Epithelial cell of esophagus (primary cell): ENCODE measurements at places on chromosomes 6 and 20.

- DNase-seq: no peak
Observed at GRCh38 chr6:125754566-125754965, 5.1 kb downstream of the HEY2 start.

- DNase-seq: no peak
Observed at GRCh38 chr20:2829376-2829775, 11.1 kb downstream of the PCED1A start.

DNA sequence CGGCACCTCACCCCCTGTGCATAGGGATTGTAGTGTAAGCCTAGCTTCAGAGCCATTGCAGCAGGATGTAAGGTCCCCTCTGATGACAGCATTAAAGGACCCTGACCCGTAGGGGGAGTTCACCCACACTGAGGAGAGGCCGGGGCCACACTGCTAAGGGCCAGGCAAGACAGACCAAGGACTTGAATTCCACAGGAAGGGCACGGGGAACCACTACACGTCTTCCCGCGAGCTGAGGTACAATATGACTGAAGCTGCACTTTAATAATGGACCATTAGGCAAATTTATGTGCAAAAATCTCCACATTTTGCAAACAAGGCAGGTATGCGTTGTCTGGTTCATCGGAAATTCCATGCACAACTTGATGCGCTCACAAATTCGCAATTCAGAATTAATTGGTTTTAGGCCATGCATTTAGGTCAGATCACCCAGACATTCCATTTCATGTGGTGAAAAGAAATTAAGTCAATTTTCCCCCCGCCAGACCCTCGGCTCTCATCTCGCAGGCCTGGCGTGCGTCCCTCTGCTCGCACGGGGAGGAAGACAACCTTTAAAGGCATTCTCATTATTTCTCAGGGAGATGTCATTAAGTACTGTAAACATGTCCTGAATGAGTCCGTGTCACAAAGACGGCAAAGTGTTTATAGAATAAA, 111.8 kb downstream of the FOXA2 start:
- no peak for DNase-seq

DNA sequence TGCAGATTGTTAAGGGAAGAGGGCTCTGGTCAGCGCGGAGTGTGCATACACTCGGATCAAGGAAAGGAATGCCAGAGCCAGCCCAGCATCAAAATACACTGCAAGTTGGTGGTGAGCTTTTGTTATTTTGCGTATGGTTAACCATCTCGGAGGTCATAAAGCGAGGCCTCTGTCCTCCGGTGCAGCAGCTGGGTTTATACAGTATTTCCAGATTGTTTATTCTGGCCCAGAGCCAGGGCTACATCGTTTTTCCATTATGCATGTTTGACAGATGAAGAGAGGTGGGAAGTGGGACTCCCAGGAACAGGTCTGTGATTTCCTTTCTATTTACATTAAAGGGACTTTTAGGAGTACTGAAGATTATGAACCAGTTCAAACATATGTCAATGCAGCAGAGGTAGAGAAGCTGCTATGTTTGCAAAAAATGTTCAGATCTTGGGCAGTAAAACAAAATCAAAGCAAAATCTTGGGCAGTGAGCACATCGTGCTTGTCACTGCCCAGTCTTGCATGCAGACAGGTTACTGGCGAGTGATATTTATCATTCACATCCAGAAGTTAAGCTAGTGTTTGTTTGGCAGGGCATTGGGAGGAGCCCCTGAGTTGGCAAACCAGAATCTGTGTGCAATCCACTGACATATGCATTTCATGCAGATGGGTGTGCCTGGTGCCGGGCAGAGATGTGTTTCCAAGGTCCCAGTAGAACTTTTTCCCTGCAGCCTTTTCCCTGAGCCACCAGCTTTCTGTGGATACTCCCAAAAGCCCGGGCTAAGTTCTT, 256.3 kb upstream of the TAB2 start:
- DNase-seq: peak; percentile 77

DNA sequence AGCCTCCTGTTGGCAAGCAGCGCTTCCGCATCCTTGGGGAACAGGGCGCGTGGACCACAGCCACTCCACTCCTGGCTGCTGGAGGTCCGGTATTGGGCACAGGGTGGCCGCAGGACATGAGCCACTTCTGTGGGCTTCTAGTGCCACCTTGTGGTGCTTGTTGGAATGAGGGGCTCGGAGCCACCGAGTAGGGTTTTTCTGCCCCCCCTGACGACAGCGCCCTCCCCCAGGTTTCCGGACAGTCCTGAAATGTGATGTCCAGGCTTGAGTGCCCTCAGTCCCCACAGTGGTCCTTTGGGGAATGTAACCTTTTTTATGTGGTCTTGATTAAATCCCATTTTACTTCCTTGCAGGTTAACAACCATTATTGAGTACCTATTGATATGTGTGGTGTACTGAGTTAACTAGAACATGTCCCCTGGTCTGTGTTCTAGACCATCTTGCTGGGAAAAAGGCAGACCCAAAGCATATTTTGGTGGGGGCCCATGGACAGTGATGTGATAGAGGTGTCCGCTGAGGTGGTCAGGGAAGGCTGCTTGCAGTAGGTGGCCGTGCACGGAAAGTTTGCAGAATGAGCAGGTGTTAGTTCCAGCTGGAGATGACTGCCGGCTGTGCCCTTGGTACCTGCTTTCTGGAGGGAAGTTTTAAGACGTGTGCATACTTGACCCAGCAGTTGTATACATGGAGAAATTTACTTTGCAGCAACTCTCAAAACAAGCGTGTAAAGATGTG, 70.0 kb downstream of the PTPN1 start:
- DNase-seq: peak; percentile 41

DNA sequence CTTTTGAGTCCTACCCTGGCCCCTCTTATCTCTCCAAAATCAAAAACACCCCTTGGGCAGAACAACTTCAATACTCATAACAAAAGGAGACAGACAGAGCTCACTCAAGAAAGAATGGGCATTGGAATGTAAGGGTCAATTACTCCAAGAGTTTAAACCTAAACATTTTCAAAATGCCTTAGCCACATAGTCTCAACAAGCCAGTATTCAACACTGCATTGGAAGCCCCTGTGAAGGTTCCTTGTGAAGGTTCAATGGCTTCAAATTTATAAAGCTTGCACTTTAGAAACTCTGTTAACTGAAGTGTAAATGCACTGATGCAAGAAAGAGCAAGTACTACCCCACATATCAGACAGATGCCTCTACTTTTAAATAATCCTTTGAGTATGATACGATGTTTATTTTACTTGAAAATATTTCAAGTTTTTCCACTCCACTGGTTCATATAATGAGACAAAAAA, 139.1 kb upstream of the LAMP5 start:
- DNase-seq: no peak

- DNase-seq: peak; percentile 21
Observed at GRCh38 chr20:6121504-6121903, 1.3 kb downstream of the FERMT1 start.

- peak; percentile 59 for DNase-seq
Observed at GRCh38 chr6:42781796-42782688, at the start of gene BICRAL. TSS of gene BICRAL (plus strand) at chr6:42782052. CDS start at chr6:42822023, 39,971 bp downstream.

- DNase-seq: no peak
Observed at GRCh38 chr20:35216541-35216940, 9.9 kb upstream of the MMP24 start.

- DNase-seq: no peak
Observed at GRCh38 chr6:26183237-26183580, 96.0 kb downstream of the HFE start.
